ENCODE measurements at places on chromosomes 12 and 14.

- DNase-seq, result no peak
Measured at GRCh38 chr12:106084759-106085158, 54.0 kb downstream of the NUAK1 start.

GRCh38 chr12:105343836-105344235 is 13.3 kb downstream of the C12orf75 start:
- DNase-seq, result no peak

DNA sequence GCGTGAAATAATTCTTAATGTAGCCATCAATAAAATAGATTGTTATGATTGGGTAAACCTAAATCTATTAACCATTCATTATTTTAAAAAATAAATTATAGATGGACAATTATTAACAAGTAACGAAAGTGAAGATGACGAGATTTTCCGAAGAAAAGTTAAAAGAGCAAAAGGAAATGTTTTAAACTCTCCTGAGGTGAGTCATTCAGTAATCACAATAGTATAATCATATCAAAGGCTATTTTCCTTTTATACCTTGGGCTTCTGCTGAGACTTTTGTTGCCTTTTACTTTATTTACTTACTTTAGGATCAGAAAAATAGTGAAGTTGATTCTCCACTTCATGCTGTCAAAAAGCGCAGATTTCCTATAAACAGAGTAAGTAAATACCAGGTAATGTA is 45.6 kb downstream of the FANCM start:
- DNase-seq, result no peak

DNA sequence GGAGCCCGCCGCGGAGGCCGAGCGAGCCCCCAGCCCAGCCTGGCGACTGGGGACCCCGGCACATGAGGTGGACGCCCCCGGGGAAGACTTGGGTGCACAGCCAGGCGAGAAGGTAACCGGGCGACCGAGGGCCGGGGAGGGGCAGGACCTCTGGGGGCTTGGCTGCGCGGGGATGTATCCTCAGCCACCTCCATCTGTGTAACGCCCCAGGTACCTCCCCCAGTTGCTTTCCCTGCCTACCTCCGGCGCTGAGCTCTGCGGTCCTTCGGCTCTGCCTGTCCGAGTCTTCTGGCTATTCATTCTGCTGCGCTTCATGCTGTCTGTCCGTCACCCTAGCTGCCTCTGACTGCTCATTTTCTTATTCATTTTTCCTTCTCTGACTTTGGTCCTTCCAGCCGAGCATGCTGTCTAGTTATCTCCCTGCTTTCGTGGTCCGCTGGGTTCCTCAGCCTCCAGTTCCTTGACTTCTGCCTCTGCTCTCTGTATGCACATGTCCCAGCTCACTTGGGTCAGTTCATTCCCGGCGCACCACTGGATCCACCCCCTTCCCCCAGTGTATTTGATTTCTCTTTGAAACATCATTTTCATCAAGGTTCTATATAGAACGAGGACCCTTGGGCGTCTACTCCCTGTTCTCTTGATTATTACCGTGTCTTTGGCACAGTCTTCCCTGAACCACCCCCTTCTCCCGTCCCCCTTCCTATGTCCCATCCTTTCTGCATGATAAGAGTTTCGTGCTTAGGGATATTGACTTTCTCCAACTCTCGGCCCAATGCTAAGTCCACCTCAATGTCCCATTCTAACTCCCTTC is 612 bp downstream of the PHC1 start:
- DNase-seq, result peak; percentile 56

- no peak for DNase-seq
Measured at GRCh38 chr12:30010071-30011052, 226.6 kb upstream of the TMTC1 start.

- DNase-seq, result no peak
Measured at GRCh38 chr12:30450872-30451271, 244.8 kb downstream of the IPO8 start.

GRCh38 chr12:68641138-68641537 is 30.4 kb downstream of the RAP1B start:
- peak; percentile 36 for DNase-seq

GRCh38 chr12:100717733-100718067 is 76.9 kb upstream of the ANO4 start:
- no peak for DNase-seq

- no peak for DNase-seq
Measured at GRCh38 chr12:66962290-66962689, 283.4 kb upstream of the GRIP1 start.

DNA sequence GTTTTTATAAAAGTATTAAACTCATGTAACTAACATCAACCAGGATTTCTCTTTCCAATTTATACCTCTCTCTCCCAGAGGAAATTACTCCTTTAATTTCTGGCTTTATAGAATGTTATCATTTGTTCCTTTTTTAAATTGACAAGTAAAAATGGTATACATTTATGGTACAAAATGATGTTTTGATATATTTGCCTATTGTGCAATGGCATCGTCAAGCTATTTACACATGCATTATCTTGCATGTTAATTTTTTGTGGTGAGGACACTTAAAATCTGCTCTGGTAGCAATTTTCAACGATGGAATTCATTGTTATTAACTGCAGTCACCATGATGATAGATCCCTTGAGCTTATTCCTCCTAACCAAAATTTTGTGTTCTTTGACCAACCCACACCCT is 149.0 kb upstream of the NAV3 start:
- no peak for DNase-seq

DNA sequence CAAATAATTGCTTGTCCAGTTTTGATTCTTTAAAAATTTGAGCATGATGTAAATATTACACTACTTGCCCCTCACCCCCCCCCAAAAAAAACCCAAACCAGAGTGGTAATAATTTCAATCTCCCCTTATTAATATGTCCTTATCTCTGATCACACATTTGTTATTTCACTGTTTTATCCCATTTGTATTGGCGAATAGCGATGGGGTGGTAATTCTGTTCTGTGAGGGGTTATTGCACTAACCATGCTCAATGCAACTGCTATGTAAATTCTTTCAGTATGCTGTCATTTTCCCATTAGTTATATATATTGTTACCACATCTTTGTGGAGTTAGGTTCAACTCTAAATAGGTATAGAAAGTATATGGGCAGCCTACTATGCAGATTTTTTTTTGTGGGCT is 1.1 kb downstream of the RIMKLB start:
- DNase-seq, result no peak

- no peak for DNase-seq
Measured at GRCh38 chr12:117622087-117622486, 260.7 kb upstream of the NOS1 start.

- DNase-seq, result no peak
Measured at GRCh38 chr12:10716704-10717315, 6.3 kb downstream of the YBX3 start.

DNA sequence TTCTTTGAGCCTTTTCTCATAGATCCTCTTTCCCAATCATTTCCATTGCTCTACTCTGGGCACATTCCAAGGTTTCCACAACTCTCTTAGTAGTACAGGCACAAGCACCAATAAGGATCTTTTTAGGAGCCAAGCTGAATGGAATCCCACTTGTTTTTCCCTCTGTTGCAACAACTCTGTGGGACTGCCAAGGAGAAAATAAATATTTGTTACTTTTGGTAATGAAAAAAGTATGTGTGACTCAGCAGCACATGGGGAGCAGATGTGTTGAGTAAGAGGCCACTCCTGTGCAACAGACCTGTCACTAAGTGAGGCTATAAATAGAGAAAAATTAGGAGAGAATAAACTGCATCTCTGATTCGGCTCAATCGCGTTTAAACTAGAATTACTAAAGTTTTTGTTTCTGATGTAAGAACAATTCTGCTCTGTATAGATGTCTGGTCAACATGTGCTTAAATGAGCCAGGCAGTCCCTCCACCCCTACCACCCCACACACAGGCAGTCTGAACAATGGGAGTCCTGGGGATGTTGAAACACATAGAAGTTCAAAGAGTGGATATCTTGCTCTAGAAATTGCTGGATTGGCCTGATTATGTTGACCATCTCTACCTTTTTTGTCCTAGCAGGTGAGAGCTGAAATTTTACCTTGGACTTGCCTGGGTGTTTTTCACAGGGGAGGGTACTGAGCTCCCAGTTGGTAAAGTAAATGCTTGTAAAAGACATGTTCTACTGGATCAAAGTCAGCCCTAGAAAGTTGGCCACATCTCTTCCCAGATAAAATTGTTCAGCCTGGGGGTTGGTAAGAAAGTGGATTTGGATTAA is 244.3 kb upstream of the NOVA1 start:
- no peak for DNase-seq

- no peak for DNase-seq
Measured at GRCh38 chr12:11837216-11837934, 187.9 kb downstream of the ETV6 start.

GRCh38 chr14:58783792-58784511 is 146.2 kb downstream of the DACT1 start:
- DNase-seq, result no peak

GRCh38 chr12:117523971-117524370 is 162.5 kb upstream of the NOS1 start:
- no peak for DNase-seq

- no peak for DNase-seq
Measured at GRCh38 chr14:74472601-74473000, 20.5 kb downstream of the NPC2 start.

DNA sequence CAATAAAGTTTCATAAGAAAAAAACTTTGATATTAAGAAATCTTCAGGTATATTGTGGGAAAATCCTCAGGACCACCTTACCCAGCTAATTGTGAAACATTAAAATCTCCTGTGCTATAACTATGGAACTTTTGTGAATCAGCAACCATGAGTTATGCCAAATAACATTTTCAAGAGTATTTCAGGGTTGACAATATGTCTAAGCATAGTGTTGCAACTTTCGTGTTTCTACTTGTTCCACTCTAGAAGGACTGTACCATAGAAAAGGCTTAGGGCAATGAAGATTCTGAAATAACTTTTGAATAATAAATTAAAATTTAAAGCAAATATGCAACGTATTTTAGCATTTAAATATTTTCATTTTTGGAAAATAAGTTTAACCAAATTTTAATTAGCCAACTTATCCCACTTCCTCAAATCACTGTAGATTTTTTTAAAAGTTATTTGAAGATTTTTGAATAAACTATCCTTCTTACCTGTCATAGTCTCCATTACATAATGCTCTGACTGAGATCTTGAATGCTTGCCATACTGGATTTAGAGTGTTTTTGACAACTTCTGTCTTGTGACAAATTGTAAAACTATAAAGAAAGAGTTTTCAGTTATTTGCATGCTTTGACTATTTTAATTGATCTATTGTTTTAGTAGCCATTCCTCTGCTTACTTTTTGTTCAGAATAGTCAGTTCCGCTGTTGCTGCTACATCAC is 143.6 kb downstream of the CPNE8 start:
- DNase-seq, result no peak

- peak; percentile 22 for DNase-seq
Measured at GRCh38 chr12:89469361-89469760, 55.2 kb downstream of the GALNT4 start.

- no peak for DNase-seq
Measured at GRCh38 chr12:111274777-111275176, 94.1 kb downstream of the PHETA1 start.

DNA sequence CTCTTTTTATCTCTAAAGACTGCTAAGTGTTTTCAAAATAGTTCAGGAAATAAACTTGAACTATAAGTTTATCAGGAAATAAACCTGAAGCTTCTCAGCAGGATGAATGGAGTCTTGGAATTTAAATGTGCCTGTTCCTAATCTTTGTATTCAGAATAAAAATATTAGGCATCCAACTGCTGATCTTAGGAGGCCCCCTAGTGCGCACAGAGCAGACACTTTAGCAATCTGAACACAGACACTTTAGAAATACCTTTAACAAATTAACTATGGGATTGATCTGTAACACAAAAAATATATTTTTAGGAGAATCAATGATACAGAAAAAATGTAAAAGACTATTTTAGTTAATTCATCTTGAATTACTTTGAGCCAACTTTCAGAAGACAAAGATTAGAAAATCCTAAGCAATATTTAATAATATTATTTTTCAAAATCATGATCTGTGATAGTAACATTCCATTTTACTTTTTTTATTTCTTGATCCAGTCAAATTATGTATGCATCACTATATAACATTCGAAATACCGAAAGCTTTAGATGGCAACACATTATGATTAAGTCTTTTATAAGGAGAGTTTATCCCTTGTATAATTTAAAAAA is 80.9 kb downstream of the SLC41A2 start:
- DNase-seq, result no peak

DNA sequence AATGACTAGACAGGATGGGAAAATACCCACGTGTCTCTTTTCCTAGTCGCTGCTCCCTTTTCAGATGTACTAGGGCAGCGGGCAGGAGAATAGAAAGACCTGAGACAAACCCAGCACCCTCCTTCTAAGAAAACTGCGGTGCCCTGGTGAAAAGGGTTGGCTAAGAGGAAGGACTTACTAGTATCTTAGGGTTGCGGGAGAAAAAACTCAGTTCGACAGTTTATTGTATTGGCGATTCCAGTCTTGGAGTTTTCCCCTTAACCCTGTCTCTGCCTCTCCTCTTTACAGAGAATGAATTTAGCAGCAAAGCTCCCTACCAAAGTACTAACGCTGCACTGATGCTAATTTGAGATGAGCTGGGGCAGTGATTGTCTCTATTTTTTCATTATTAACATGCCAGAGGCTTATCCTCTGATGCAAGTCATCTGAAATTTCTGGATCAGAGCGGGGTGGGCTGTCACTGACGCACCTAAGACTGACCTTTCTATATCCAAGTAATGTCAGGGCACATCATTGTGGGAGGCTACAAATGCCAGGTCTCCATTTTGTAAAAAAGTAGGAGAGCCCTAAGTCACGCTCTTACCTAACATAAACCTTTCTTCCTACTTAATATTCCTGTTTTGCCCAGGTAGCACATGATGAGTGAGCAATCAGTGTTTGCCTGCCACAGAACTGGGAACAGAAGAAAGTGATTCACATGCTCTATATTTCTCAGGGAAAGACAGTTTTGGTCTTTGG is 916 bp upstream of the PAWR start:
- no peak for DNase-seq

- no peak for DNase-seq
Measured at GRCh38 chr14:101520621-101521472, 40.4 kb upstream of the DIO3 start.

DNA sequence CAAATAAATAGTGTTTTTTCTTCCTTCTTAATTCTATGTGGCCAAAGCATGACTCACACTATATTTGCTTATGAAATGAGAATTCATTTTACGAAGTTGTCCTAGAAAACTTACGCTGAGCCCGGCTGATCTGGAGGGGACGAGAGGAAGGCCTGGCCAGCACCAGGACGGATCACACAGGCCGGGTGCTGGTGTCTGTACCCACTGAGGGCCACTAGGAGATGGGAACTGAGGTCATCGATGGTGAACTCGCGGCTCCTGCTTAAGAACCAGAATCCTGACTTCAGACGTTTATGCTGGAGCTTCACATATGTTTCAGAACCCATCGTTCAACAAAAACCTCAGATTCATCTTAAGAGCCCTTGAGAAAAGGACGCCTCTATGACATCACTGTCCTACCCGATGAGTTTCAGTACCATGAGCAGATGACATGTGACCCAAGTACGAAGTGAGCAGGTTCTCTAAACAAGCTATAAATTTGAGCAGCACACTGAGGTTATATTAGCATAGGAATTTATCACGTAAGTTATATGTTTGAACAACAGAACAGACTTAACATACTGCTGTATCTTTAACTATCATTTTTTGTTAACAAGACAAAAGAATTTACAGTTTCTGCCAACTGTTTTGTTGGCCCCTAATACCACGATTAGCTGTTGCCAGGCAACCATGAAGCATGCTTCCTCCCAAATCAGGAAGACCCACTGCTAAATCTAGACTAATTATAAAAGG is 111.9 kb downstream of the FOXN3 start:
- no peak for DNase-seq

- DNase-seq, result no peak
Measured at GRCh38 chr12:41794336-41794735, 350.3 kb downstream of the GXYLT1 start.

Measured in activated T-helper 1 cell treated with anti-CD3 and anti-CD28 coated beads, Interleukin-12 subunit alpha, Interleukin-12 subunit beta, Interleukin-2, Interleukin-4 antibody, amounts not matched to agents 30 ng/mL and 10 ng/mL and 1 ng/mL, durations not matched to agents 14 hours and 24 hours and 36 hours (primary cell).